Stimulated activated naive CD8-positive, alpha-beta T cell treated with anti-CD3 and anti-CD28 coated beads, Interleukin-15, amount 100 ng/mL, for 72 hours (primary cell): ENCODE measurements at places on chromosomes 2 and 18.

GRCh38 chr2:10591207-10591606, 98.6 kb downstream of the NOL10 start:
- no peak for DNase-seq

- DNase-seq, result no peak
These were observed 1288.2 kb upstream of the CRIM1 start for GRCh38 chr2:35067420-35067819.

GRCh38 chr18:70363861-70364260, 75.0 kb downstream of the SOCS6 start:
- DNase-seq, result no peak

GRCh38 chr2:50820176-50820575, 211.8 kb downstream of the NRXN1 start:
- DNase-seq, result no peak

GRCh38 chr18:49276680-49277079, 183.8 kb downstream of the DYM start:
- no peak for DNase-seq

GRCh38 chr2:64601785-64602391, 51.8 kb downstream of the SERTAD2 start:
- DNase-seq, result no peak

DNA sequence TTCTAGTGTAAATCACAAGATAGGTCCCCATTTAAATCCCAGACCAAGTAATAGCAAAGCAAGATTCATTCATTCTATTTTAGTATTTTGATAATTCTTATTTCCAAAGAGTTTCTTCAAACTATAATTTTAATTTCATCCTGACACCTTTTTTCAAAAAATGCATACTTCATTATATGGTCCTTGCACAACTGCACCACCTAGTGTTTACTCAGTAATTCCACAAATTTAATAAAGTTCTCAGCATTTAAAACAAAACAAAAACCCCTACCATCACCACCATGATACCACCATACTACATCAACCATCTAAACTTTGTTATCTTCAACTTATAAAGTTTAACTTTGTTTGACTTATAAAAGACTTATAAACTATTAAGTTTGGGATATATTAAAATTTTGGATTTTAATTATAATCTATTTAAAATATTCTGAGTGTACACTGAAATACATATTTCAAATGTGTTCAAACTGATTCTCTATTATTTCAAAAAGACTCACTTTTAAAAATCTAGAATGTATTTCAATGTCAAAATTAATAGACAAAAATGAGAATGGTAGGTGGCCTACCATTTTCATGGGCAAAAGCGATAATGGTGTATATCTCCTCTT, 44.2 kb downstream of the WDPCP start:
- DNase-seq, result no peak

DNA sequence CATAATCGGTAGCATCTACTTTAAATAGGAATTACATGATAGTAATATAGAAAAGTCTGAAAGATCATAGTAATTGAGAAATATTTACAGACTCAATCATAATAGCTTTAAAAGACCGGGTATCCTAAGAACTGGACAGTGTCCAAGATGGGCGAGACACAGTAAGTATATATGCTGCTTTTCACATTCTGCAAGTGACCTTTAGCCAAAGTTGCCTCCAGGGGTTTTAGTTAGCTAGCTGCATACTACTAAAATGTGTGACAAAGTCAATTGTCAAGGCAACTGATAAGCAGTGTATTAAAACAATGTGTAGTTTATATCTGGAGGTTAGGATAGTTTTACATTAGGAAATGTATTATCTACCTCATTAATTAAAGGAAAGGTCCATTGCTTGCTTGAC, 24.6 kb downstream of the CD302 start:
- no peak for DNase-seq

- no peak for DNase-seq
These were observed 210.7 kb downstream of the KLHL29 start for GRCh38 chr2:23595601-23596251.

DNA sequence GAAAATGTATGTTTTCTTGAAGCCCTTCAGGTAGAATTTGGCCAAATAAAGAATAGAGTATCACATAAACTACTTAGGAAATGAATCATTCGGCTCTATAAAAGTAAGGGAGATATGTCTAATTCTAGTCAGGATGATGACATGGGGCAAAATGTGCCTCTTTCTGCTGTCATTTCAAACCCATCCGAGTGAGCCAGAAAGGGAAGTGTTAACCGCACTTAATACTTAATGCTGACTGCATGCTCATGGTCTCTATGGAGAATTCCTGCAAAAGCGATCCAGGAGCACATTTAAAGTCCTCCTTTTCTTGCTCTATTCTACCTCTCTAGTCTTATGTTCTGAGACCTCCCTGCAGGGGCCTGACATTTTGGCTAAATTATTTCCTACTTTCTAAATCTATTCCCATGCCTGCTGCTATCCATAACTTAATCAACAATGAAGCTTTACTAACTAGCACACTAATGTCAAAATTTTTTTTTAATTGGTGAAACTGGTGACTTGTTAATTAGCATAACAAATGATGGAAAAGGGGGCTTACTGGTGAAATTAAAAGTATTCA, 127.4 kb downstream of the CDC42EP3 start:
- no peak for DNase-seq

- DNase-seq, result no peak
These were observed 392.4 kb downstream of the ALK start for GRCh38 chr2:29528891-29529520.

GRCh38 chr2:238786379-238786778, 61.5 kb upstream of the TWIST2 start:
- no peak for DNase-seq

DNA sequence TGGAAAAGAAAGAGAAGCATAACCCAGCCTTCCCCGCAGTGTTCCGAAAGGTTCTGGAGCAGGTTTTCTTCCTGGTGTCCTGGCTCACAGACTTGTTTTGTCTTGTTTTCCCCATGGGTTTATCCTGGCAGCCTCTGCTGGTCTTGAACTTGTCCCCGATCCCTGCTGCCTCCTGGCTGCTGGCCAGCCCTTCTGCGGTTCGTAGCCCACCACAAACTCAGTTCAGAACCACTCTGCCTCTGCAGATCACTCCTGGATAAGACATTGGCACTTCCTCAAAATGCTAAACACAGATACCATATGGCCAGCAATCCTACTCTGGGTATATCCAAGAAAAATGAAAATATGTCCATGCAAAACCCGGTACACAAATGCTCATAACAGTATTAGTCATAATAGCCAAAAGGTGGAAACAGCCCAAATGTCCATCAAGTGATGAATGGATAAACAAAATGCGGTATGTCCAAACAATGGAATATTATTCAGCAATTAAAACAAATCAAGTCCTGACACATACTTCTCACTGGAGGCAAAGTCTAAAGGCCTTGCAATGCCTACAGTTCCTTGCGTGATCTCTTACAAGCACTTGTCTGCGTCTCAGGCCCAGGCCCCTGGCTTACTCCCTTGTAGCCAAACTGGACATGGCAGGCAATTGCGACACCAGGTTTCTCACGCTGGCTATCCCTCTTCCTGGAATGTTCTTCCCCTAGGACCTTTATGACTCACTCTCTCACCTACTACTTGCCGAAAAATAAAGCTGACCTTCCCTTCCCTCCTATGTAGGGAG, 28.0 kb upstream of the ARHGEF4 start:
- no peak for DNase-seq

DNA sequence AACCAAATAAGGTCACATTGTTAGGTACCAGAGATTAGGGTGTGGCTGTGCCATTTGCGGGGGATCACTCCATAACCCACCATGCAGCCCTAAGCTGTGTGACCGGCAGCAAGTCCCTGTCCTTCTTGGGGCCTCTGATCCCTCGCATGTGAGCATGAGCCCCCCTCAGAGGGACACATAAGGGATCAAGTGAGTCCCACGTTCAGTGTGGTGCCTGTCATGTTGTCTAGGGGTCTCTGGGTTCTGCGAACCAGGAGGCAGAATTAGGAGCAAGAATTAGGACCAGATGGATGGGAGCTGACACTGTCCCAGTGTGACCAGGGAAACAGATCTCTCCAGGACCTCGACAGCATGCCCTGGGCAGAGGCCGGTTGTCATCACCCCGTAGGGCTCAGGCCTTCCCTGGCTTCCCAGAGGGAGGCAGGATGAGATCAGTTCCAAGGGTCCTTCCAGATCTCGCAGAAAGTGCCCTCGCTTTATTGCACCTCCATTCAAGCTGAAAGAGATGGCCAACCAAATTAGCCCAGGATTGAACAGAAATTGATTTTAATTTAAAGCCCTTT, 113.2 kb upstream of the OTOS start:
- no peak for DNase-seq

- DNase-seq, result no peak
These were observed 111.3 kb downstream of the NYAP2 start for GRCh38 chr2:225510796-225511195.

GRCh38 chr18:78731016-78731397, 248.6 kb upstream of the SALL3 start:
- DNase-seq, result no peak

DNA sequence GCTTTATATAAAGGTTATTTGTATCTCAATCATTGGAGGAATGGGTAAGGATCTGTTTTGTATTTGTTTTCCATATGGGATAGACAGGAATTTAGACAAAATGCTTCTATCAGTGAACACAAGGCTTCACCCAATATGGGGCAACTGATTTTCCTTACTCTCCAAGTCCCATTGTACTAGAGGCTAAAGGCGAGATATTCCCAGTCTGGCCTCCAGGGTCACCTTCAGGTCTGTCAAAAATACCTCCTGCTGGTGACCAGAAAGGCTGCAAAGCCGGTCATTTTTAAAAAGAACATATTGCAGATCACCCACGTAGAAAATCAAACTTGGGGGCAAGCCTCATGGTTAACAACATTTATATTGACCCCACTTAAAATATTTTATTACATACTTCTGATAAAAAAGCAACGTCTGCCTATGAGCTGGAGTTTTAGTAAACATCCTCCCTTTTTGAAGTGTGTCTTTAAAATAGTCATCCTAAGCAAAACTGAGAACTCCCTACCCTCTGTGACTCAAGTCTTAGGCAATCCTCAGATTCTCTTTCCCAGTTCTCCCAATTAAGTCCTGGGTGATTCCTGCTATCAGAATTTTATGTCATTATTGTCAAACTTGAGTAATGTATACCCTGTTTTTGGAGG, 276.6 kb downstream of the MREG start:
- DNase-seq, result no peak
